ENCODE measurements at places on chromosomes 12 and 14.

DNA sequence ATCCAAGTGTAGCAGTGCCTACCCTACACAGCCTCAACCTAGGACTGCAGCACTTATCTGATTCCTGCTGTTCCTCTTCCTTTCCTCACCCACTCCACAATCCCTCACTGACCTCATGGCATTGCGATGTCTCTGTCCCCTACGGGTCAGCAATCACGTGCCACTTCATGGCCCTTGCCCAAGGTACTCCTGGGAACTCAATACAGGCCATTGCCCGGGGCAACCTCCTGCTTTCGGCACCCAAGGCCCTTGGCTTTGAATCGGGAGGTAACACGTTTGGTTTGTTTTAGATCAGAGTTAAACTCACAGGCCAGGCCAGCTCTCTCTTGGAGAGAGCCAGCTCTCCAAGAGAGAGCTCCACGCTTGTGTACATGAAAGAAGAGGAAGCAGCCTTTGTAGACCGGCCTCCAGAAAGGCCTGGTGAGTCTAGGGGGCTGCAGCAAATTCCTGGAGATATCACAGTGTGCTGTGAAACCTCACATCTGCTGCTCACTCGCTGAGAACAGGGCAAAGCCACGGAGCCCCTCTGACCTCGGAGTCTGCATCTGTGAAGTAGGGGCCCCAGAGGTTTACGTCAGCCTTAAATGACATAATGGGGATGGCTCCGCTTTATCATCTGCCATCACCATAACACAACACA, 12.2 kb downstream of the CLMN start:
- no peak for DNase-seq

DNA sequence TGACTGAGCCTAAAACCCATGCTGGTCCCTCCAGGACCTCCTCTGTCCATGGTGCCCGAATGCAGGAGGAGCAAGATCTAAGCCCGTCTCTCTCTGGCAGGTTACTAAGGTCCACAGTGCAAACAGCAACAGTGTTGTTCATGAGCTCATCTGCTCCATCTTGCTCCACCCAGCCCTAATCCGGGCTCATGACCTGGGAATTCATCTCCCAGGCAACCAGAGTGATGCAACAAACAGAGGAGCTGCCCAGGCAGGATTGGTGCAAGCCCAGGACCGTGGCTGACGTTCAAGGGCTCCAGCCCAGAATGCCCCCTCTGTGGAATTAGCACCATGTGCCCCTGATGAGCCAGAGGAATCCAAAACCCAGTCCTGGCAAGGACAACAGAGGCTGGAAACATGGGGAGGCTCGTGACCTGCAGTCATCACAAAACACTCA, 29.9 kb downstream of the HSPB8 start:
- DNase-seq = no peak

DNA sequence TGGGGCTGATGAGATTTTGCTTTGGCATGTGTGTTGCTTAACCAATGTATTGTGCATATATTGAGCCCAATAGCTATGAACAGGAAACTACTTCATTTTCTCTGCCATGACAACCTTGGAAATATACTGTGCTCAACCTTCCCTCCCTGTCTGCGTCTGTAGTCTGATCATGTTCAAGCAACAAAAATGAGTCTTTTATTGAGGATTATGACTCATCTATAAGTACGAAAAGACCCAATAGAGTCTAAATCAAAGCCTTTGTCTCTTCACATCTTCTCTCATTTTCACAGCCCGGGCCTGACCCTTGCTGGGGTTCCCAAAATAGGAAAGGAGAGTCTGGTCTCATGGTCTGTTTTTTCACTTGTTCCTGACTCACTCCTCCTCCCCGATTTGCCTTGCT, 158.2 kb downstream of the CAND1 start:
- DNase-seq = no peak

DNA sequence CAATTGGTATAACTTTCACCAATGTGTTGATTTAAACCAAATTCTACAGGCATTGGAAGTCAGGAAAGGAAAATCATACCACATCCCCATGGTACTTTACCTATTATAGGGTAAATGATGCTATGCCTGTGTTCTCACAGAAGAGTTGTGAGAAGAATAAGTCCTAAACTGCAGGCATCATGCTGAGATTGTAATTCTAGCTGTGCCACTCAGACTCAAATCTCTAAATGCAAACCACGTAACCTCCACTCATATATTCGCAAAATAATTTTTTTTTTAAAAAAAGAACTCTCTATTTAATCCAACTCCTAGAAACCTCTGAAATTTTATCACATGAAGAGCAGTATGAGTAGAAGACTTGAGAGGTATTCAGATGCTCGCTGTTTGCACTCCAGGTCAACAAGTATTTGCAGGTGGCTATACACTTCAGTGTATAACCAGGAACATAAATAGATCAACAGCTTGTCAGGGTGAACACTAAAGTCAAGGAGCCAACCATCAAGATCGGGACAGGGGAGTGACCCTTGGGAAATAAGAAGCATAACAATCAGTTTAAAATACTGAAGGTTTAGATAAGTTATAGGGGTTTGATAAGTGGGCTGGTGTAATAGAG, 110.1 kb downstream of the SLC25A21 start:
- DNase-seq = no peak

GRCh38 chr12:62319058-62319457, 58.9 kb downstream of the USP15 start:
- DNase-seq = no peak

GRCh38 chr12:102462386-102462785, 18.0 kb downstream of the IGF1 start:
- no peak for DNase-seq

GRCh38 chr12:32906399-32907165, 10.0 kb upstream of the PKP2 start:
- no peak for DNase-seq

- DNase-seq = no peak
These were observed 19.4 kb downstream of the SERPINA1 start for GRCh38 chr14:94368956-94369355.

DNA sequence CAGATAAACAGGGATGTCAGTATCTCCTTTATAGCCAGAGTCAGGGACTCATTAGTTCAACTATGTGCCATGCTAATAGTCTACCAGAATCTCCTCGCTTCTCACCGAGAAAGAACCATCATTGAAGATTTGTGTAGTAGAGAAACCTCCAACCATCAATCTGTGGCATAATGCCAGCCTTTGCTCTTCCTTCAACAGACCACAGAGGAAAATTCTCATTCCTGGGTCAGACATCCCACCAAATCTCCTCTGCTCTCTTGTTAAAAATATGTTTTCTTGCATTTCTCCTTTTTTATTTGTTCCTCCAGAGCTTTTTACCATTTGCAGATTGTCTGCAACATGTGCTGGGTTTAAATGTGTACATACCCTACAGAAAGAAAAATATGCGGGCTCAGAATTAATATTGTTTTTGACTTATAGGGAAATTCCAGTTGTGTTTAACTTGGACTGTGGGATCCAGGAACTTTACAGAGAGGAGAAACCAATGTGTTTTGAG, 64.9 kb downstream of the LLPH start:
- no peak for DNase-seq

- no peak for DNase-seq
These were observed 48.5 kb upstream of the PRICKLE1 start for GRCh38 chr12:42638011-42638410.

- DNase-seq = no peak
These were observed 144.7 kb upstream of the RFLNA start for GRCh38 chr12:124150168-124150567.

GRCh38 chr14:103692159-103692558, 23.1 kb downstream of the XRCC3 start:
- DNase-seq = no peak

GRCh38 chr12:31278832-31279231, 47.1 kb downstream of the SINHCAF start:
- DNase-seq = no peak

GRCh38 chr12:43316520-43316919, 235.5 kb downstream of the ADAMTS20 start:
- DNase-seq = no peak

DNA sequence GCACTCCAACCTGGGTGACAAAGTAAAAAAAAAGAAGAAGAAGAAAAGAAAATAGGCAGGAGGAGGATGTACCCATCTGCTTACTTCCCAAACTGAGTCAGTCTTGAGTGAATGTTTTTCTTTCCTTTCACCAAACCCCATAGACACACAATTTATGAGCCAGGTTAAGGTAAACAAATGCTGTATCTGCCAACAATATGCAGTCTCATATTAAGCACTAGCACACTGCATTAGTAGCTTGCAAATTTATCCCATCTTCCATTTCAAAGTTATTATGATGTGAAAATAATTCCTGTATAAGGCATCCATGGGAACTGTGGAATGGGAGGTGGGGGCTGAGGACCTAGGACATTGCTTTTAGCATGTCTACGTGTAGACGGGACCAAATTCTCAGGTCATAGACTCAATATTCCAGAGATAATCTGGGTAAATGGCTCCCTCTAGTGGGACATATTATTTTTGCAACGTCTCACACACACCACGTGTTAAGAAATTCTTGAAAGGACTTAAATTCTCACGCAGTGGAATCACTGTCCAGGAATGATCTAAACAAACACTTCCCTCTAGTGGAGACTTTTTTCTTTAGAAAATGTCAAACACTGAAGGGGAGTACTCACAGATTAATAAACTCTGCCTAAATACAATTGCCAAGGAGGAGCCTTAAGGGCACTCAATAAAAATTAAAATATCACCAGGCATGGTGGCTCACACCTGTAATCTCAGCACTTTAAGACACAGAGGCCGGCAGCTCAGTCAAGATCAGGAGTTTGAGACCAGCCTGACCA, 17.1 kb upstream of the OR10P1 start:
- no peak for DNase-seq

- DNase-seq = no peak
These were observed 3.0 kb downstream of the FIGNL2 start for GRCh38 chr12:51845482-51845881.

DNA sequence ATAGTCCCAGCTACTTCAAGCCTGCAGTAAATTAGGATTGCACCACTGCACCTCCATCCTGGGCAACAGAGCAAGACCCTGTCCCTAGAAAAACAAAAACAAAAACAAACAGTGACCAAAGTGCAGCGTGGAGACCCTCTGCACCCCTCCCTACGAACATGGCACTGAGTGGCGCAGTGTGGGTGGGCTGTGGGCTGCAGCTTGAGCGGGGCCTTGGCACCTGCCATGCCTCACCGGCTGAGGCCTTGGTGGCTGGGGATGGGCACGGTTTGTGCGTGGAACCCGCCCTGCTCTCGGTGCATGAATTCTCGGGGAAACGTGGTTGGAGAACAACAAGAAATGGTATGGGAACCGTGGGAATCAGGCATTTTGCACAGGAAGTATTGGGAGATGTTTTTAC, 60.8 kb downstream of the TNFAIP2 start:
- DNase-seq = no peak
